ENCODE measurements at places on chromosomes 3 and 15.

DNA sequence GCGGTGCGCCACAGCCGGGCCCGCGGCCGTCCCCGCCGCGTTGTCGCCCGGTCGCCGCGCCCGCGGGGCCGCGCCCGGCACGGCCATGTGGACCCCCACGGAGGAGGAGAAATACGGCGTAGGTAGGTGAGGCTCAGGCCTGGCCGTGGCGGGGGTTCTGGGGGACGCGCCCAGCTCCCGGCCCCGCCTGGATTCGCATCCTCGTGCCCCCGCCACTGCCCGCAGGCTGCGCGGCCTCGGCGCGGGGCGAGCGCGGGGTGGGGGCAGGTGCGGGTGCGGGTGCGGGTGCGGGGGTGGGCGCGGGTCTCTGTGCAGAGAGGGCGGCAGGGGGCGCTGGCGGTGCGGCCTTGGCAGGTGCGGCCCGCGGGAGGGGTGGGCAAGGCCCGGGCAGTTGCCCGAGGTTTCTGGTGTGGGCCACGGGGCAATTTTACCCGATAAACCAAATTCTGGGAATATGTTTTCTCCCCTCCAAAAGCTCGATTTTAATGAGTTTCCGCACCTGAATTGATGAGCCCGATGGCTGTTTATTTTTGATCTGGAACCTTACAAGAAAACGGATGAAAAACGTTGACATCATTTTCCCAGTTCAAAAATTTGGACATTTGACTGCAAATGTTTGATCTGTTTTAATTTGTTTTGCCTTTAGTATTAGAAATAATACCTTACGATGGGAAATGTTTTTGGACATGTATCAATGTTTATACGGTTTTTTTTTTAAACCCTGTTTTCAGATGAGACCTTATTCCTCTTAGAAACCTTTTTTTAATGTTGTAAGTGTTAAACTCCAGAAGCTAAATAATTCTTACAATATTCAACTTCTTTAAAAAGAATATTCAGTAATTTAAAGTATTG lies 678 bp downstream of the DOCK3 start:
- DNase-seq: no peak

DNA sequence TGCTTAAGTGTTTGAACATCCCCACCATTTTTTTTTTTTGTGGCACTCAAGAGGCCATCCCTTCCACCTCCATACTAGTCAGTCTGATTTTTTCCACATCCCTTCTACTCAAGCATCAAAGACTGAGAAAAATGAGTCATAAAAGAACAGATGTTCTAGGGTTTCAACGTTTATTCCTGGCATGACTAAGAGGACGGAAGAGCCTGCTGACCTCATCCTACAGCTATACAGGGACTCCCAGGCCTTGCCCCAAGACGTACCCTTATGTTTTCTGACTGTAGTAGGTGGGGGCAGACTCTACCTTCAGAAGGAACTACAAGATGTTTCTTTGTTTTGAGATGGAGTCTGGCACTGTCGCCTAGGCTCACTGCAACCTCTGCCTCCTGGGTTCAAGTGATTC lies 3.3 kb upstream of the ITPKA start:
- no peak for DNase-seq

- DNase-seq: no peak
These were observed 25.1 kb downstream of the ACAA1 start for GRCh38 chr3:38111696-38112377.

- no peak for DNase-seq
These were observed 569 bp upstream of the ALDH1A3 start for GRCh38 chr15:100879061-100879463.

- no peak for DNase-seq
These were observed 61.7 kb downstream of the TGFBR2 start for GRCh38 chr3:30668051-30668609.

DNA sequence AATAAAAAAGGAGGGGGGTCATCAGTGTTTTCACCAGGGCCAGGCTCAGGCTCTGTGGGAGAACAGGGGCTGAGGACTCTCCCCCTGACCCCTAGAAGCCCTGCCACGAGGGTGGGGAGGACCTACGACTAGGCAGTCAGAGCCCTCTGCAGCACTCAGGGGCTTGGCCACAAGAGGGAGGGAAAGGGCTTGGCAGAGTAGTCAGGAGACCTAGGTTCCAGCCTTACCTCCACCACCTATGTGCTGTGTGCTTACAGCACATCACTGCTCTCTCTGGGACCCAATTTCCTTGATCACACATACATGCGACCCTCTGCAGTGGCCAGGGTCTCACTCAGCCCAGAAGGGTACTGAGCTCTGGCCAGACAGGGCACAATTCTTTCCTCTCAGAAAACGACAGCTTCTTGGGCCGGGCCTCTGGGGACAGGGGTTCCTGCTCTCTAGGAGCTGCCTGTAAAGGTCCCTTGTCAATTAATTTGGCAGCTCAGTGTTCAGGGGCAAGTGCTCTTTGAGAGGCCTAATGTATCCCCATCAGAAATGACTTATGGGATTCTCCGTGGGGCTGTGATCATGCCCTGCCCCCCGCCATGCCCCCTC lies 16.4 kb upstream of the SKIC8 start:
- DNase-seq: no peak

DNA sequence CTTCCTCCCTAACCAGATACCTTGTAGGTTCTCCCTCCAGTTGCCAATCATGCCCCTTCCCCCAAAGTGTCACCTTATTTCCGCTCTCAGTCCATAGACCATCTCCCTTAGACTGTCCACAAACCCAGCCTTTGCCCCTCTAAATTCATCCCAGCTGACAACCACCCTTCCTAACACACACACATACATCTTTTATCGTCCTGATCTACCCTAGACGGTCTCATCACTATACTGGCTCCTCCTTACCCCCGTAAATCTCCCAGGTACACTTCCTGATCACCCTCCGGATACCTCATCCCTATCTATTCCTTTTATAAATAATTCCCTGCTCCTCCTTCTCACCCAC lies 828 bp downstream of the THOC7 start:
- no peak for DNase-seq

DNA sequence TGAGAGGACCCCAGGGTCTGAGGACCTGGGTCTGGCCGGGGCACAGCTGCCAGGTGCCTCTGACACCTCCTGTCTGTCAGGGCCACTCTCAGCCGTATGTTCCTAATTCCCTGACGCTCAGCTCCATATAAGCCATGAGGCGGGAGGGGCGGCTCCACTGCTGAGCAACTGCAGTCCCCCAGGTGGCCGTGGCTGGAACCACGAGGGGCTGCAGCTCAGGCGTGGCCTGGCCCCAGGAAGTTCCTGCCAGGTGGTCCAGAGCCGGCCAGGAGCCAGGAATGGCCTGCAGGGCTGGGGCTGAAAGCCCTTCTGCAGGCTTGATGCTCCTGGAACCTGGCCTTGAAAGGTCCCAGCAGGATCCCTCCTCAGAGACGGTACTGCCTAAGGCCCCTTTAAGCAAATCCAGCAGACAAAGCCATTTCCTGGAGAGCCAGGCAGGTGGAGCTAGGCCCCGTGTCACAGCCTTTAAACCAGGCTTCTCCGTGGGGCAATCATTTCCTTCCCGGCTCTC lies 118.0 kb downstream of the CHSY1 start:
- DNase-seq: no peak

- DNase-seq: no peak
These were observed 158.5 kb downstream of the FBLN2 start for GRCh38 chr3:13707456-13707855.

DNA sequence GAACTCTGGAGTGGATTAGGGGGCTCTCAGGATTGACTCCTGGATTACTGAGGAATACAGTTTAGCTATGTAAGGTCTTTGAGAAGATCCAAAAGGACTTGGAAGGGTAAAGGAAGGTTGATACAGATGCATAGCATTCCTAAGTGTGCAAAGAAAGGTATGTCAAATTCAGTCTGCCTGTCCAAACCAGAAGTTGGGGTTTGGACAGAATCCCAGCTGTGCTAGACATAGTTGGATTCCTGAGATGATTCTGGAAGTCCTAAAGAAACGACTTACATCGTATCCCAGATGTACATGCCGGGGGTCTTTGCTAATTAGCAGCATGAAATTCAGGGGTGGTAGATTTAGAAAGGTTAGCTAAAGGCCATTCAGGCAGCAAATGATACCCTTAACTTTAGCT lies 97.7 kb upstream of the TSPAN3 start:
- DNase-seq: no peak

GRCh38 chr3:52313774-52314188 lies 2.3 kb upstream of the DNAH1 start:
- DNase-seq: no peak

- DNase-seq: no peak
These were observed 193.1 kb downstream of the XXYLT1 start for GRCh38 chr3:195077611-195078540.

DNA sequence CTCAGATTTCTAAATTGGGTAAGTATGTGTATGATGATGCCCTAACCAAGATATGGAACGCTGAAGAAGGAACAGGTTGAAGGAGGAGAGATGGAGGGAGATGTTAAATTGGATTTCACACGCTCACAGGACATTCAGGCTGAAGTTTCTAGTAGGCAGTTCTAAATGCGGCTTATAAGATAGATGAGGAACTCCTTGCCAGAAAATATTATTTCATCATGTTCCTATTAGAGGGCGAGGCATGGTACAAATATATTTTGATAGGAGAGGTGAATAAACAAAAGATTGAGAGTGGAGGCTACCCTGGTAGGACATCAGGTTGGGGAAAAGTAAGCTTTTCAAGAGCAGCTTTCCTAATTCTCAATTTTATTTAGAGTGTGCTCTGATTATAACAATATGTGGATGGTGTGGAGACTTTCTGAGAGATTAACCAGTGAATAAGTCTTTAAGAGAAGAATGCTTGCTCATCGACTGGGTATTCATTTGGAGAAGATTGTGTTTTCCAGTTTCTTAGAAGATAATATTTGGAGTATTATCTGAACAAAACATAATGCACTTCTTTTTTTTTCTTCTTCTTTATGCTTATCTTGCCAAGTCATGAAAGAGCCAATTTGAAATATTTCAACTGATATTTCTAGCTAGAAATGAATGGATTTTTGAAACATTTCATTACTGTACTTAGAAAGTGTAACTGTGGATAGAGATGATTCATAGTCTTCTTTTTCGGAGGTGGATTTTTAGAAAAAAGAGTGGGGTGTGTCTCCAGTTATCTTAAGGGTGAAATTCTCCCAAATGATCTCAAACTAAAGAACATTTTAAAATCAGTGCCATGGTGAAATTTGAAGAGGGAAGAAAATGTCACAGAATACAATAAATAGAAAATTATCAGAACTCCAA lies 88.5 kb downstream of the B3GALNT1 start:
- no peak for DNase-seq

DNA sequence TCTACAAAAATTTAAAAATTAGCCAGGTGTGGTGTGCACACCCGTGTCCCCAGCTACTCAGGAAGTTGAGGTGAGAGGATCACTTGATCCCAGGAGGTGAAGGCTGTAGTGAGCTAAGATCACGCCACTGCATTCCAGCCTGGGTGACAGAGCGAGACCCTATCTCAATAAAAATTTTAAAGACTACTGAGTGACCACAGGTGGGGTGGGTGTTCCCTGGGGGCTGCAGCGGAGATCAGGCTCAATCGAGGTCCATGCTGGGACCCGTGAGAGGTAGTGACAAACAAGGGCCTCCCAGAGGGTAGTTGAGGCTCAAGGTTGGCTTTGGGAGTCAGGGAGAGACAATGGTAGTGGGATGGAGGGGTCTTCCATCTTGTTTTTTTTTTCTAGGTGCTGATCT lies 38.9 kb upstream of the LIMD1 start:
- no peak for DNase-seq

DNA sequence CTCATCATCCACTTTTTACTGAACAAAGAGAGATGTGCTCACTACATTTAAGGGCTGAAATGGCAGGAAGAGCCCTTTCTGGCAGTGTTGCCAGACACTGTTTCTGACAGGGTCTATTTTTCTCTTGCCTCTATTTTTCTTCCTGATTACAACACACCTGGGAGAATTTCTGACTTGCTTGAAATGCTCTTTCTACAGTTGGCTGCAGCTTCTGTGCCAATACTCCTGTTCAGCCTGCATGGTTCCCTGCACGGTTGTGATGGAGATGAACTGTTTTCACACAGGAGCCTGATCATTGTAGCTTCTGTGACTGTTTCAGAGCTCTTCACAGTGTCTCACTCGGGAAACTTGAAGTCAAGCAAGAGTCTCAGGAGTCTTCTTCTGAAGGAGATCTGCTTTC lies 83.0 kb upstream of the DLG1 start:
- no peak for DNase-seq

DNA sequence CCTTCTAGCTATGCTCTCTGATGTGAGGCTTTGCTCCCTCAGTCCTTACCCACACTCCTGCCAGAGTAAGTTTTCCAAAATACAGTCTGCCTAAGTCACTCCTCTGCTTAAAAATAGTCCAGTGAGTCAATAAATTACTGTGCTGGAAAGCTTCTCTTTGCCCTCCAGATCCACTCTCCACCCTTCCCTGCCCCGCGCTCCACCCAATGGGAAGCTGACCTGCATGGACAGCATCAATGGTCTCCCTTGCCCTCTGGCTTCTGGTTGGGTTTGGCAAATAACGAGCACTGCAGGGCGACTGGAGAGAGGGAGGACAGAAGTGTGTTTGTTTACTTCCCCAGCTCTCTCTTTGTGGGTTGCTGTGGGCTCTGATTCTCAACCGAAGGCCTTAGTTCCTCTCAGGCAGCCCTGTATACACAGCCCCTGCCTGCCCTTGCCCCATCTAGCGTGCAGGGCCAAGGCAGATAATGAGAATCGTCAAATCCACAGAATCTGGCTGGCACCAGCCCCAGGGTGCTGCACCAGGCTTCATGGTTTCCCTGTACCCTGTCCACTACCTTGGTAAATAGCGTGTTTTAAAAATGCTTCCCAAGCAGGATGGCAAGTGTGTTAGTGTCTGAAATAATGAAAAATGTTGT lies 110.4 kb downstream of the ADAMTSL3 start:
- no peak for DNase-seq

DNA sequence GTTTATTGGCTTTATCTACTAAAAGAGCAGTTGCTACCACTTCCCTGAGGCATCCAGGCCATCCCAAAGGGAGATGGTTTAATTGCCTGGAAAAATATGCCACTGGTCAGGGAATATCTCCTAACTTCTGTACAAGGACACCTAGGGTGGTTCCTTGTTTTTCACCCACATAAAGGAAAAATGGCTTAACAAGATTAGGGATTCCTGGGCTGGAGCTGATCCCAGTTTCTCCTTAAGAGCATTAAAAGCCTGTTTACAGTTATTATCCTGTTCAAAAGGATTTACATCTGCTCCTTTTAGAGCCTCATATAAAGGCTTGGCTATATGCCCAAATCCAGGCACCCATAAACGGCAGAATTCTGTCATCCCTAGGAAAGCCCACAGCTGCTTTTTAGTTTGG lies 70.2 kb upstream of the WNT7A start:
- no peak for DNase-seq

DNA sequence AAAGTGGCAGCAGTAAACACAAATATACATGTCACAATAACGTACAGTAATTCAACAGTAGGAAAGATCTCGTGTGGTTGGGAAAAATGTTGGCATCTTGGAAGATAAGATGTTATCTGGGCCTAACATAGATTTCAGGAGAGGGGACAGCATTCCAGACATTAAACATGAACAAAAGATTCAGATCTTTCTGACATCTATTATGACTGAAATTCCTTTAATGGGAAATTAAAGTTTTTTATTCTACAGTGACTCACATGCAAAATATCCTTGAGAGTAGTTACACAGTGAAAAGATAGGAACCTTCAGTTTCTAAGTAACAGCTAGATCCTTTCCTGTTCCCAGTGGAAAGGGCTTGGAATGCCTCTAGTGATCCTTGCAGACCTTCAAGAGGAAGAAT lies 9.2 kb downstream of the NDUFB5 start:
- DNase-seq: no peak
